ENCODE measurements at places on chromosomes 13 and 19. TPM values are rescaled to one million over a fixed set of nuclear protein-coding genes. Genes with fewer than 3 reads are reported as not detected.

The ZNF547 gene
- total RNA-seq, result 1.6 TPM

The TEX29 gene
- total RNA-seq, result not detected

The ZNF792 gene
- 20.7 TPM for total RNA-seq

The OR10H1 gene
- total RNA-seq, result not detected

The CGB1 gene
- total RNA-seq, result not detected

The KASH5 gene
- not detected for total RNA-seq

The CEACAM21 gene
- 0.32 TPM for total RNA-seq

The RB1 gene
- 26.7 TPM for total RNA-seq

The C13orf42 gene
- total RNA-seq, result not detected

The ZNF331 gene
- total RNA-seq, result 5.5 TPM

The SLC8A2 gene
- not detected for total RNA-seq

The ASPDH gene
- total RNA-seq, result not detected

The FPR1 gene
- total RNA-seq, result not detected

The IGFL2 gene
- total RNA-seq, result not detected

The OR7A5 gene
- not detected for total RNA-seq

The LRRC63 gene
- total RNA-seq, result not detected
